ENCODE measurements at places on chromosomes 2 and 18. TPM values are rescaled to one million over a fixed set of nuclear protein-coding genes. Genes with fewer than 3 reads are reported as not detected.

The GDF7 gene
- 0.03 TPM for total RNA-seq

The CXCR4 gene
- total RNA-seq, result 0.43 TPM

The PROC gene
- total RNA-seq, result 3.2 TPM

The TTC31 gene
- total RNA-seq, result 18.4 TPM

The AQP12A gene
- not detected for total RNA-seq

The FLACC1 gene
- not detected for total RNA-seq

The COPS9 gene
- total RNA-seq, result 239 TPM

The GPR155 gene
- total RNA-seq, result 0.29 TPM

The VWC2L gene
- not detected for total RNA-seq

The CRYBA2 gene
- not detected for total RNA-seq
